ENCODE measurements at places on chromosomes 2 and 18.

DNA sequence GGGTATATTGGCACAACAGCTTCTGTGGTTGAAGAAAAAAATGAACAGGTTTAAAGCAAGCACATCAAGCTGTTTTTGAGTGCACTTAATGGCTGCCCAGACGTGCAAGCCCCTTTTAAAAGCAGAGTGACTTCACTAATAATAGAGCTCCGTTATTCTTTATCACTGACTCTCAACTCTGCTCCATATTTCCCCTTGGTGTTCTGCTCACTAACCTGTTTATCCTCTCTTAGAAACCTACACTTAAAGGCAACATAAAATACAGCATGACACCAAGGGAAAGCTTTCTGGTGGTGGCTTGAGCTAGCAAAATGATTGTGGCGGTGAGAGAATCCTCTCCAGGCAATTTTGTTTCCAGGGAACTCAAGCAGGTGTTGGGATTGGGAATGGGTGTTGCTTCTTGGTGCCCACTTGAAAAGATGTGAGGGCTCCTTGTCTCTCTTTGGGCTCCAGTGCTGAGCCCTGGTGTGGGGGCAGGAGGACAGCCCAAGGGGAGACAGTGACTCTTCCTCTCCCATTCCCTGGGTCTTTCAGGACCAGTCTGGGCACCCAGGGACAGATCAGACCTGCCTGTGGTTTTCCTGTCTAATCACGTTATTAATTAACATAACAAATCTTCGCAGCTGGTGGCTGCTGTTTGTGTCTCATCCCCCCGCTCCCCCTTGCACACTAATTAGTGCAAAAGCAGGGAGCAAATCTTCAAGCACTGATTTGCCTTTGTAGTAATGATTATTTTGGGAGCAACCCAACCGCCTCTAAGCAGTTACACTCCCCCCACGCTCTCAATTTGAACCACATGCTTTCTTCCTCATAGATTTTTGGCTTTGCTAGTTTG is 289.4 kb upstream of the CXCR4 start:
- DNase-seq, result no peak

DNA sequence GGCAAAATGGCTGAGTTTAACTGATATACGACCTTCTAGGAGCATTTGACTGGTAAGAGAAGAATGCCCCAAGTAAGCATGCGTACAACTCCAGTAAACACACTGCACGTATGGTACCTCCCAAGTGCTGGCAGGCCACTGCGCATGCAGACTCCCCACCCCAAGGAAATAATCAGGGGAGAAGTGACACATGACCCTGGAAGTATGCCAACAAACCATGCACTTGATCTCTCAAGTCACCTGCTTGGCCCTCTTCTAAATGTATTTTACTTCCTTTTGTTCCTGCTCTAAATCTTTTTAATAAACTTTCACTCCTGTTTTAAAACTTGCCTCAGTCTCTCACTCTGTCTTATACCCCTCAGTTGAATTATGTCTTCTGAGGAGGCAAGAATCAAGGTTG is 129.8 kb upstream of the COL5A2 start:
- DNase-seq, result no peak

GRCh38 chr18:1760901-1761300 is 810.4 kb downstream of the METTL4 start:
- DNase-seq, result no peak

- no peak for DNase-seq
These were observed 151.7 kb upstream of the KLF7 start for GRCh38 chr2:207317378-207317984.

DNA sequence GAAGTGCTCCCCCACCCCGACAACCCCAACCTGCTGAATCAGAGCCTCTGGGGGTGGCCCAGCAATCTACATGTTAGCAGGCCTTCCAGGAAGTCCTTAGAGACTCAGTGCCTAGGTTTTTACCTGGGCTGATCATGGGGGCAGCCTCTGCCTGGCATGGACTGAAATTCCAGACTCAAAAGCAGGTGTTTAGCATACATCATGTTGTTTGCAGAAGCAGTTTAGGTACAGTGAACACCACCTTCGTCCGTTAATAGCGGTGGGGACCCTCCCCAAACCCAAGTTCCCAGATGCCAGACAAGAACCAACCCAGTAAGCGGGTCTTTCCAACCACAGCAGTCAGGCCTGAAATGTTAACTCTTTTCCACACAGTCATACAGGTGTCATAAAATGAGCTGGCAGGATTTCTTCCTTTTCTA is 26.4 kb upstream of the GALR1 start:
- no peak for DNase-seq

DNA sequence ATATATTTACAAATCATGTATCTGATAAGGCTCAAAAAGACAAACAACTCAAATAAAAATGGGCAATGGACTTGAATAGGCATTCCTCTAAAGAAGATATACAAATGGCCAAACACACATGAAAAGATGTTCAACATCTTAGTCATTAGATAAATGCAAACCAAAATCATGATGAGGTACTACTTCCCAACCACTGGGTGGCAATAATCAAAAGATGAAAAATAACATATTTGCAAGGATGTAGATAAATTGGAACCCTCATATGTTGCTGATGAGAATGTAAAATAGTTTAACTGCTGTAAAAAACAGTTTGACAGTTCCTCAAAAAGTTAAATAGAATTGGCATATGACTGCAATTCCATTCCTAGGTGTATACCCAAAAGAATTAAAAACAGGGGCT is 132.3 kb downstream of the TTC32 start:
- DNase-seq, result no peak

DNA sequence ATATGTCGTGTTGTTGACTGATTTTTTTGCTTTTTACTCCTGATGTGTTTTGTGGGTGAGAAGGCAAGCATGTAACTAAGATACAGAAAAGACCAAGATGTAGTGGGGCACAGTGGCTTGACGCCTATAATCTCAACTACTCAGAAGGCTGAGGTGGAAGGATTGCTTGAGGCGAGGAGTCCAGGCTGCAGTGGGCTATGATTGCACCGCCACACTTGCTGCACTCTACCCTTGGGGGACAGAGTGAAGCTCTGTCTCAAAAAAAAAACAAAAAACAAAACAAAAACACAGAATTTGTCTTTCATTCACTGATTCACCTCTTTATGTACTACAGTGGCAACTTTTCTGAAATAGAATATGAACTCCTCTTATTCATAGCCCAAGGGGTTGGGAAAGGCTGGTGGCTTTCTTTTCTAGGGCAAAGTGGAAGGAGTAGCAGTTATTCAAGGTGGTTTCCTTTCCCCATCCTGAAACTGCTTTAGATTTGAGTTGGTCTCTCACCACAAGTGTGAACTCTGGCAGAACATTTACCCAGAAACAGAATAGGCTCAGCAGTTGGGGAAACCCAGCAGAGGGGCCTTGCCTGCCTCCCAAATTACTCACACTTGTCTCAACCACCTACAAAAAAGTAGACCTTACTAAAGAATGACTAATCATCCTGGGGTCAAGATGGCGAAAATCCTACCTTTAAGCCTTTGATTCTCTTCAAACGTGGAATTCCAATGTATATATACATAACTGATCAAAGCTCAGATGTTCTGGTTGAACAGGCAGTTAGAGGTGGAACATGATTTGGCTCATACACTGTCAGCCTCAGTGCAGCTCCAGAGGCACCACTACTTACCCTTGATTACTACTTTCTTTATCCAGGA is 6.5 kb downstream of the TANK start:
- no peak for DNase-seq

GRCh38 chr2:120982598-120982997 is 246.9 kb downstream of the GLI2 start:
- no peak for DNase-seq

DNA sequence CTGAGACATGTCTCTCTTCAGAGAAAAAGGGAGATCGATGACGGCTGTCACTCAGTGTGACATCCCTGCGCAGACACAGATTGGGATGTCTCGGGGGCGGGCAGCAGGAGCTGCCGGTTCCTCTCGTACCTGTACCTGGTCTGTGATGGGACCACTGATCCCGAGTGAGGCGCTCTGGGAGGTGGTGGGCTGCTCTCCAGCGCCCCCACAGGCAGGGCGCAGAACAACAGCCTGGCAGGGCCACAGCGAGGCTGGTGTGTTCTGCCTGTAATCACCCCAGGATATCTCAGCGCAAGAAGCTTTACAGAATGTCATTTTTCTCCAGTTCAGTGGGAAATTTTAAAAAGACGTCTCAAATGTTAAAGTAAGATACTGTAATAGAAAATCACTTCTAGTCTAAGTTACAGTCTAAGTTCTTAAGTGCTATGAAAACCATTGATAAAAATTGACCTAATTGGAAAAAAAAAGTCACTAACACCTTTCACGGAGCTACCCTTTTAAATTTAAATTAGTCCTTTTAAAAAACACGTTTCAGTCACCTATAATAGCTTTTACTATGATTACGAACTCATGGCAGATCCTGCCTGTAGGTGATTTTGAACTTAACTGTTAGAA is 189.8 kb downstream of the SNTG2 start:
- DNase-seq, result no peak

GRCh38 chr2:50754514-50754913 is 277.4 kb downstream of the NRXN1 start:
- DNase-seq, result no peak

DNA sequence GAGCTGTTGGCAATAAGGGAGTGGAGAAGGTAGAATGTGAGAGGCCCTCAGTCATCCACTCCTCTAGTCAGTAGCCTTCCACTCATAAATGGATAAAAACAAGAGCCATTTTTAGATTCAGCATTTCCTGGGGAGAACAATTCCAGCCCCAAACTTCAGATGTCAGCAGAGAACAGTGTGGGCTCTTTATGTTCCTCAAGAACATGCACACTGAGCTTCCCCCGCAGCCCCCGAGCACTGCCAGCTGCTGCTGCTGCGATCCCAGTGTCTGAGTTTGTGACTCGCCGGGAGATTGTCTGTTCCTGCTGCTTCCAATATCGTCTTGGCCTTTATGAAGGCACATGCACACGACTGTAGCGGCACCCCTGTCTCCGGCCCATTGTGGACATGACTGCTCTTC is 143.7 kb upstream of the CTNNA2 start:
- no peak for DNase-seq
